ENCODE measurements at places on chromosomes 4 and X.
A peak's percentile ranks its signal among the peaks of the same experiment; 100 is the strongest.

DNA sequence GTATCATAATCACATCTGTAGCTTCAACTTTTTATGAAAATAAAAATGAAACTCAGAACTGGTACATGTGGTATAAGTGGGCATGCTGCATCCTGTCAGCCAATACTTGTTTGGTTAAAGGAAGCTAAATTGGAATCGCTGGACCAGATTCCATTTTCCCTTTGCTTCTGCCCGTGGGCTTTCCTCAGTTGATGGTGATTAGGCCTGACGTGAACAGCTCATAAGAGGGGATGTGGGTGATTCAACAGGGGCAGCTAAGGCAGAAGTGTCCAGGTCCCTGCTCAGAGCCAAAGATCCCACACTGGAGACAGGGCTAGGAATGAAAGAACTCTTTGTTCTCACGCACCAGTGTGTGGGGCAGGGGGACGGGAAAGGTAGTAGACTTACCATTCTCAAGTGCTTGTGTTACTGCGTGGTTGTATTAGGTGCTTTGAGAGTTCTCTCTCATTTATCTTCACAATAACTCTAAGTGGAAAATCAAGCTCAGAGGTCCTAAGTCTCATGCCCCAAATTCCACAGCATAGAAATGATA is 63.2 kb upstream of the GUCY1A1 start:
- no peak for DNase-seq

GRCh38 chr4:168386002-168386401 is 67.5 kb upstream of the DDX60 start:
- DNase-seq: peak; percentile 59

- peak; percentile 16 for DNase-seq
Observed at GRCh38 chrX:129404670-129405008, 118.7 kb downstream of the SMARCA1 start.

DNA sequence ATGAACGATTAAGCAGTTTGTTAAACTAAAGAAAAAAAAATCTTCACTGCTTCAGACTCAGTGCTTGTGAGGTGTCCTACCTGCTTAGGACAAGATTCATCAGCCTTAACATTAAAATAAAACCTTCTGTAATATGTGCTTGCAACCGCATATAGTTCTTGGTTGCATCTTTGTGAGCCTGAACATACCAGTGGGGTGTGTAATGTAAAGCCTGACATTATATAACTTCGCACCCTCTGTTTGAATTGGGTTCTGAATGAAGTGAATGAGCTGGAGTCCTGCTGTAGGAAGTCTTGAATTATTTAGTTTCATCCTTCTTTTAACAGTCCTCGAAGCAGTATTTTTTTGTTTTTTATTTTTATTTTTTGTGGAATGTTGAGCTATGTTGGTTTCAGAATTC is 3.1 kb downstream of the KDM6A start:
- DNase-seq: peak; percentile 43

- no peak for DNase-seq
Observed at GRCh38 chr4:24798036-24798610, 2.8 kb downstream of the SOD3 start.

DNA sequence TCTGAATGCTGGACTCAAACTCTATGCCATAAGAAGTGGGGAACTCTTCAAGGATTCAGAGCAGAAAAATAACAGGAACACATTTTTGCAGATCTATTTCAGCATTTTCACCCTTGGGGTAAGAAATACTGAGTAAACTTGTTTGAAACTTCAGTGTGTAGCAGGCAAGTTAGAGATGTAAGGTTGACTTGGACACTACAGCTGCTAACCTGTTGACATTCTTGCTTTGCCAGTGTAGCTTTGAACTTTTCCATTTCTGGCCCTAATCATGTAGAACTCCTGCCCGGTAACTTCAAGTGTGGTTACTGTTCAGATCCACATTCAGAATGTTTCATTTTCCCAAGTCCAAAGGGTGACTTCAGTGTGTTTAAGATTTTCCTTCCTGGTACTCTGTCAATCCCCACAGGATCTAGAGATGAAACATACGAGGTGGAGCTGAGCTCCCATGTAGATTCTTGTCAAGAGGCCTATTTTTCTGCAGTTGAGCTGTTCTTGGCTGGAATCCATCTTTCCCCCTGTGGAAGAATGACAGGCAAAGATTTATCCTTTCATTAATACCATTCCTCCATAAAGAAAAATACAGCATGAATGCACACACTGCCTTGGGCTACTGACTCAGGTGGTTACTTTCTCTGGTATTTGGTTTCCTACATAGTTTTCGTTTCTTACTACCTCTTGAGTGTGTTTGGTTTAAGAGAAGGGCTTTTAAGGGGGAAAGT is 34.1 kb downstream of the FHDC1 start:
- peak; percentile 88 for DNase-seq

DNA sequence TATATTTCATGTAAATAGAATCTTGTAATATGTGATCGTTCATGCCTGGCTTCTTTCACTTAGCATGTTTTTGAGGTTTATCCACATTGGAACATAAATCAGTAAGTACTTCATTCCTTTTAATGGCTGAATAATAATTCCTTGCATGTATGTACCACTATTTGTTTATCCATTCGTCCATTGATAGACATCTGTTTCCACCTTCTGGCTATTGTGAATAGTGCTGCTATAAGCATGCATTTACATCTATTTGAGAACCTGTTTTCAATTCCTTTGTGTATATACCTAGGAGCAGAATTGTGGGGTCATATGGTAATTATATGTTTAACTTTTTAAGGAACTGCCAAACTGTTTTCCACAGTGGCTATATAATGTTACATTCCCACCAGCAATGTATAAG is 356.7 kb upstream of the DIPK2B start:
- no peak for DNase-seq
